Keratinocyte (primary cell): ENCODE measurements at places on chromosomes 11 and 22.
A peak's percentile ranks its signal among the peaks of the same experiment; 100 is the strongest.

DNA sequence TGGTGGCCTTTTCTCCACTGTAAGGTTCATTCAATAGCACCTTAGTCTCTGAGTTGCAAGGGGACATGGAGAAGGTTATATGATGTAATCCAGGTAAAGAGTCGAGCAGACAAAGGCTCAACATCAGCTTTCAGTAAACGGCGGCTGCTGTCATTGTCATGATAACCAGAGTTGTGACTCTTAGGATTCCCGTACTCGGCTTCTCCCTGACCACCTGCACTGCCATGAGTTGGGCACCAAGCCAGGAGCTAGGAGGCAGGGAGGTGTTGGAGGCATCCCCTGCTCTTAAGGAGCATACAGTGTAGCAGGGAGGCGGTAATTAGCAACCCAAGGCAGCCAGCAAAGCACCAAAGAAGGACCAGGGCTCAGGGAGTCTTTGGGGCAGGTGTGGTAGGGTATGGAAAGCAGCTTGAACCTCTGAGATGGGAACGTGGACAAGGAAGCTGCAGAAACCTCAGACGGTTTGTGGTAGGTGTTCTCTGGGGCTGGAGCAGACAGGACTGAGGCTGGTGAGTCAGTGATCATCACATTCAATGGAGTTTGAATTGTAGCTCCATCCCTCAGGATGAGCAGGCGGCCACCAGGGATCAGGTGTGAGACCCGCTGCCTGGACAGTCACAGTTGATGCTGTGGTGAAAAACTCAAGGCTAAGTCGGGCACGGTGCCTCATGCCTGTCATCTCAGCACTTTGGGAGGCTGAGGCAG lies 31.7 kb downstream of the LIF start:
- H3K4me3 ChIP-seq: no peak overlapping the region
- H3K27me3 ChIP-seq: no peaks in the 10 kb centered on the region
- peaks cover 24% of the 10 kb centered on the region for H3K4me1 ChIP-seq
- H3K27ac ChIP-seq: no peak overlapping the region

GRCh38 chr22:47281126-47282106 lies 519.0 kb downstream of the TBC1D22A start:
- peaks cover 9% of the 10 kb centered on the region for H3K27me3 ChIP-seq
- H3K4me3 ChIP-seq: no peak overlapping the region
- DNase-seq: no peak
- H3K4me1 ChIP-seq: no peaks in the 10 kb centered on the region

GRCh38 chr11:55357560-55358184 lies 10.1 kb upstream of the OR4A15 start:
- DNase-seq: no peak
- H3K27ac ChIP-seq: no peak overlapping the region
- no peaks in the 10 kb centered on the region for H3K4me1 ChIP-seq
- H3K27me3 ChIP-seq: no peaks in the 10 kb centered on the region
- H3K4me3 ChIP-seq: no peak overlapping the region

GRCh38 chr11:25980091-25980490 lies 351.8 kb upstream of the ANO3 start:
- H3K27me3 ChIP-seq: no peaks in the 10 kb centered on the region
- no peak overlapping the region for H3K27ac ChIP-seq
- no peak for DNase-seq
- no peak overlapping the region for H3K4me3 ChIP-seq

DNA sequence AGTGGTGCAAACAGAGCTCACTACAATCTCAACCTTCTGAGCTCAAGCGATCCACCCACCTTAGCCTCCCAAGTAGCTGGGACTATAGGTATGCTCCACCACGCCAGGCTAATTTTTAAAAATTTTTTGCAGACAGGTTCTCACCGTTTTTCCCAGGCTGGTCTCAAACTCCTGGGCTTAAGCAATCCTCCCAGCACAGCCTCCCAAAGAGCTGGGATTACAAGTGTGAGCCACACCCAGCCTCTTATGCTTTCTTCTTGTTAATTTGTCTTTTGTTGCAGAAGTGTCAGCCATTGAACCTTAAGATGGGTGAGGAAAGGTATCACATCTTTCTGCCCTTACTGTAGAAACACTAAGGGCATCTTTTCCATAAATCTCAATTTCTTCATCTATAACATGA lies 34.9 kb downstream of the DENND5A start:
- H3K4me3 ChIP-seq: no peak overlapping the region
- H3K4me1 ChIP-seq: no peaks in the 10 kb centered on the region
- no peaks in the 10 kb centered on the region for H3K36me3 ChIP-seq
- no peak overlapping the region for H3K27ac ChIP-seq
- H3K27me3 ChIP-seq: no peaks in the 10 kb centered on the region

DNA sequence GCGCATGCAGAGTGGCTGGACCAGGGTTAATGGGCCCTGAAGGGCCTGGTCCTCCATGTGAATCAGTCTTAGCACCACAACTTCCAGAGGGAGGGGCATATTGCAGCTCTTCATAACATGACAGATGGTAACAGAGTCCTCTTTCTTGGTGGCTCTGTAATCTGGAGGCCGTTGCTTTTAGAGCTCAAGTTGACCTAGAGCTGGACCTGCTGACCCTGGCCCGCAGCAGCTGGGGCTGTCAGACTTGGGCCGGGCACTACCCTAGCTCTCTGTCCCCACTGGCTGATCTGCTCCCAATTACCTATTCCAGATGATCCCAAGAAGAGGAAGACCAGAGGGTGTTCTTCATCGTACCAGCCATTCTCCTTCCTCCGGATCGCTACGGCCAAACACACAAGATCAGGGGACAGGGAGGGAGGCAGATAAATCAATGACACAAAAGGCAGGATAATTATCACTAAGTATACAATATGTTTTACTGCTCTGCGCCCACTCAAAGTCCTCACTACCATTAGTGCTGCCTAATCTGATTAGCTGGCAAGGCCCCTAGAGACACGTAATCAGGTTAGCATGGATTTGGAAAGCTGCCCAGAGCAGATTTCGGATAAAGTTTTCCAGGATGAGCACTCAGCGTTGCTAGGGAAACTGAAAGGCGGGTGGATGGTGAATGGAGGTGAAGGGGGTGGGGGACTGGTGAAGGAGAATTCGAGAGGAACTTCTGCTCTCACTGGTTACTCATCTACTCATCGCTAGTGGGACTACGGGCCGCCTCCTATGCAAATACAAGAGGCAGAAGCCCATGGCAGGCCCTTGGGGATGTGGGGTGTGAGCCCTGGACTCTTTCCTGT lies 64.5 kb upstream of the PHOX2A start:
- H3K27ac ChIP-seq: no peak overlapping the region
- H3K4me3 ChIP-seq: no peak overlapping the region
- no peaks in the 10 kb centered on the region for H3K27me3 ChIP-seq
- peak; percentile 33 for DNase-seq
- peaks cover 18% of the 10 kb centered on the region for H3K4me1 ChIP-seq
- peaks cover 9% of the 10 kb centered on the region for H3K36me3 ChIP-seq

GRCh38 chr11:27379449-27379848 lies 16.4 kb upstream of the CCDC34 start:
- H3K27ac ChIP-seq: no peak overlapping the region
- H3K36me3 ChIP-seq: peaks cover 9% of the 10 kb centered on the region
- H3K4me1 ChIP-seq: no peaks in the 10 kb centered on the region

DNA sequence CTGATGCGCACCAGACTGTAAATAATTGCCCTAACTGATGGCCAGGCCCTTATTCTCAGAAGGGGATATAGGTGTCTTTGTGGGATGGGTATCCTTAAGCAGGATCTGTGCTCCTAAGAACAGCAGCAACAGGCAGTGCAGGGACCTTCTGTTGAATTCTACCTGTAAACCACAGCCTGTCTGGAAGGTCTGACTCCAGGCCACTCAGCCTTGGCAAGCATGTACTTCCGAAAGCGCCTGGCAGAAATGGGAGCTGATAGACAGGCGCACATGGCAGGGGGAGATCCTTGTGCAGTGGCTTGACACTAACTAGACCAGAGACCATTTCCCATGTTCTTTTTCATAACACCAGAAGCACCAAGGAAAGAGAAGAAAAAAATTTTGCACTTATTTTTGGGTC lies 59.0 kb downstream of the C22orf31 start:
- no peak for DNase-seq
- peaks cover 12% of the 10 kb centered on the region for H3K4me1 ChIP-seq
- H3K36me3 ChIP-seq: no peaks in the 10 kb centered on the region
- no peak overlapping the region for H3K4me3 ChIP-seq
- no peaks in the 10 kb centered on the region for H3K27me3 ChIP-seq
